Lower lobe of right lung (tissue), 2 donors: ENCODE measurements at places on chromosomes 16 and 17. TPM values are rescaled to one million over a fixed set of nuclear protein-coding genes. Genes with fewer than 3 reads are reported as not detected.

Gene KCNAB3
- 5.2 TPM for total RNA-seq

Gene TSPAN10
- total RNA-seq: 1.1 TPM

Gene DHRS7C
- not detected for total RNA-seq

Gene TEDC2
- total RNA-seq: 0.68 TPM

Gene ITGAD
- 0.62 TPM for total RNA-seq

Gene EPX
- total RNA-seq: not detected

DNA sequence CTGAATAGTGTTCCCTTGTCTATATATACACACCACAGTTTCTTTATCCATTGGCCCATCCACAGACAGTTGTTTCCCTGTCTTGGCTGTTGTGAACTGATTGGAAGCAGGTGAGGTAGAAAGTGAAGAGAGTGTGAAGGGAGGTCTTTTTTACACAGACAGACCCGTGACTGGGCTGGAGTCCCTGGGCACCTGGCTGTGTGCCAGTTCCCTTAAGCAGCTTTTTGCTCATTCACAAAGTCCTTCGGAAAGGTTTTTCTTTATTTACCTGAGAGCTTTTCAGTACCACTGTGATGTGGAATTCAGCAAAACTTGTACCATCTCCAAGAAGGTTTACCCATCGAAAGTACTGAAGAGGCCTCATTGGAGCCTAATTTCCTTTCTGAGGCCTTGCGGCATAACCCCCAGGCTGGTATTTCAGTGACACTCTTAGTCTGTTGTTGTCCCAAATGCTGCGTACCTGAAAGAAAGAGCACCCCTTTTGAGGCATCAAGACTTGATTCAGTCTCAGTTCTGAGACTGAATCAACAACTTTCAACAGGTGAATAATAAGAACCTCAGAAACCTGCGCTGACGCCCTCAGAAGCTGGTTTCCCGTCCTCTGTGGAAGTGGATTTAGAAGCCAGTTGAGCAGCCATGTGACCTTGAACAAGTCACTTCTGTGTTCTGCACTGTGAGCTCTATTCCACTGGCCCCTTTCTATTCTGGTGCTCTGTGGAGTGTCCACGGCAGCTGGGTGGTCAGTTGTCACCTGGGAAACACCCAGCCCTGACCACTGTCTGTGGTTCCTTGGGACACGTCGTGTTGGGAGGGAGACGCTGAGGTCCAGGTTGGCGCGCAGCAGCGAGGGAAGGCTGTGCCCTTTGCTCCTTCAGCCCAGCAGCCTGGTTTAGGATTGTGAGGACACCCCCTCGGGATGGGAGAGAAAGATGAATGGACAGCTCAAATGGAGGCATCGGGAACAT lies 53.9 kb upstream of the CRISPLD2 start:
- no peak for DNase-seq

DNA sequence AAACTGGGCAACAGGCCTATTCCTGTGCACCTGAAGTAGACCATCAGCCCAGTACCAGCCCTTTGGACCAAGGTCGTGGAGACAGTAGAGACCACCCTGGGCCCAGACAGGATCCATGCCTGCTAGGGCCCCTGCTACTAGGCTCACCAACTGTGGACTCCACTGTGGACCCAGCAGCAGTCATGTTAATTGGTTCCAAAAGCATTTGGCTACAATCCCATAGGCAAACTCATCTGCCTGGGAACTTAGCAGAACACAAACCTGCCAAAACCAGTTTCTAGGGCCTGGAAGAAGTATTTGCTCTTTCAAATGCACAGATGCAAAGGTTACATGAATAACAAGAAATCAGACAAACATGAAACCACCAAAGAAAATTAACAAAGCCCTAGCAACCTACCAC lies 53.1 kb downstream of the ACSM2A start:
- DNase-seq: no peak

- DNase-seq: peak; percentile 54
Observed at GRCh38 chr17:82830249-82830661, 9.6 kb downstream of the ZNF750 start.

DNA sequence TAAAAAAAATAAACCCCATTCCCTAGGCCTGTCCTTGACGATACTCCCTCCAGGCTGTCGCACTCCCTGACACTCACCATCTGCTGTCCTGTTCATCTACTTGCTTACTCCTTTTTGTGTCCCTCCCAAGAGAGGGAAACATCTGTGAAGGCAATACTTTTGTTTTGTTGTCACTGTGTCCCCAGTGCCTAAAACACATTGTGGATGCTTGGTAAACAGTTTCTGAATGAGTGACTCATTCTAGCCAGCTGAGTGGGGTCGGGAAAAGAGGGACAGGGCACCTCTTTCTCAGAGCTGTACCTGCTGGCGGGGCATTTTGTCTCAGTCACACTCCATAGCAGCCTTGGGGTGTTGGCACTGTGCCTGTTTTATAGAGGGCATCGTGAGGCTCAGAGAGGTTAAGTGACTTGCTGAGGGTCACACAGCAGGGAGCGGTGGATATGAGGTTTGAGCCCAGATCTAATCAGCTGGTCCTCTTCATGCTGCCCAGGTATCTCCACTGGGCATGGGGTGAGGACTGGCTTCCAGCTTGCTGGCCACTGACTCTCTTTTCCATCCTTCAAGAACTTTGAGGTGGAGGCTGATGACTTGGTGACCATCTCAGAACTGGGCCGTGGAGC lies 15.6 kb downstream of the MAP2K3 start:
- no peak for DNase-seq

DNA sequence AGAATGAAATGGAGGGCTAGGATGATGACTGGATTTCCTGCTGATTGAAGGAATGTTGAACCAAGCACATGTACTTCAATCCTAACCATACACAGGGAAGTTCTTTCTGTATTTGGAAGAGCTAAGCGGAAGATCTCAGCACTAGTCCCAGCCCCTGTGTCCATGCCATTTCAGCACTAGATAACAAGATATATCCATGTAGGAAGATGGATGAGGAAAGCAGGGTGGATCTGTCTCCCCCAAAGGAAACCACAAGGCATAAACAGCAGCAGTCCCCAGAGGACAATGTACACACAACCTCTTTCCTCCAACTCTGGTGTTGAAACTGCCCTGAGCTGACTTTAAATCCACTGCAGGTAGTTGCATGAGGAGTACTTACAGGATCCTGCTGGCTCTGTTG lies 75.1 kb downstream of the GRIN2A start:
- DNase-seq: no peak

DNA sequence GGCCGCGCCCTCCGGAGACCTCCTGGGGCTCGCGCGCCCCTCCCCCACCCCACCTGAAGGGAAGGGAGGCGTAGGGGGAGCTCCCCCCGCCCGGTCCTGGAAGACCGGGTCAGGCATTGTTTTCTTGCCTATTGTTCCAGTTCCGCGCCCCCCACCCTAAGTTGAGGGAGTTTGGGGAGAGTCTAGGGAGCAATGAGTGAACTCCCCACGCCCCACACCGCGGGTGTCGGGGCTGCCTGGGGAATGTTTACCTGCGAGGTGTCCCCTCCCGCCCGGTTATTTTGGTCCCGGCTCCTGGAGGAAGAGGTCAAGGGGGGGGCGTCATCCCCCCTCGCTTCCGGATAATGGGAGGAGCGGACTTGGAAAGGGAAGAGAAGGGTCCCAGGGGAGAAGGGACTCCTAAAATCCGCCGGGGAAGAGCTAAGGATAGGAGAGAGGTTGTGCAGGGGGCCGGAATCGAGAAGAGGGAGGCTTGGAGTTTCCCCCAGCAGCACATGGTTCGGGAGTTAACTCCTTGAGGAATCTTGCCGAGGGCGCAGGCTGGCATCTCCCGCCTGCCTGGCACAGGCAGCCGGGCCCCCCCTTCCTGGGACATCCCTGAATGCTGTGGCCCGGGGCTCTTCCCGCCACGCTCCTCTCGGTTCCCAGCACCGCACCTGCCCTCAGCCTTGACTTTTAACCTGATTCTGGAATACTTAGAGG lies 881 bp downstream of the MLLT6 start:
- DNase-seq: peak; percentile 68

GRCh38 chr16:84091460-84091859 lies 25.3 kb downstream of the MBTPS1 start:
- DNase-seq: no peak

DNA sequence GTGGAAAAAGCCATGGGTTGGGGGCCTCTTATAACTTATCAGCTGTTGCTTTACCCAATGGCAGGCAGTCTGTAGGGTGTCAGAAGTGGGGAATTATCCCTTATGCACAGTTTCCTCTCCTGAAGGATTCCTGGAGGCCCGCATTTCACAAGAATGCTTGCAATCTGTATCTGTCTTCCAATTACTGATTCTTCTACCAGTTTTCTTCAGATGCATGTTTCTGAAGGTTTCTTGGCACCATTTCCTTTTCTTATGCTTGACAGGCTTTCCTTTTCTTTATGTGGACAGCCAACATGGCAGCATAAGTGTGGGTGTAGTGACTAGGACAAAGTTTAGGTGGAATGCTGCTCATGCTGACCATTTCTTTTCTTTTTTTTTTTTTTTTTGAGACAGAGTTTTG lies 36.1 kb downstream of the MAP3K3 start:
- DNase-seq: no peak

DNA sequence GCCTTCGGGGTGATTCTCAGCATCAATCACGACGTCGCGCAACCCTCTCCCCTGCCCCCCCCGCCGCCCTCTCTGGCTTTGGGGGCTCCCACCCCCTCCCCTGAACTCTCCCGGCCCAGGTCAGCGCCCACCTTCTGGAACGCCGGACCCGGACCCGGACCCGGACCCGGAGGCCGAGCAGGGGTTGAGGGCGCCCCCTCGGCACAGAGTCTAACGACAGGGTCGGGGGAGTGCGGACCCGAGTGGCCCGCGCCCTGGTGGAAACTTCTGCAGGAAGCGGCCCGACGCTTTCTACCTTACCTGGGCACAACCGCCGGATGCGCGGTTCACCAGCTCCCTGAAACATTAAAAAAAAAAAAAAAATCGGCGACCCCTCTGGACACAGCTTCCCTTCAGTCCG lies 16.2 kb downstream of the SALL1 start:
- DNase-seq: no peak

- no peak for DNase-seq
Observed at GRCh38 chr16:22235839-22236745, 30.0 kb downstream of the EEF2K start.

DNA sequence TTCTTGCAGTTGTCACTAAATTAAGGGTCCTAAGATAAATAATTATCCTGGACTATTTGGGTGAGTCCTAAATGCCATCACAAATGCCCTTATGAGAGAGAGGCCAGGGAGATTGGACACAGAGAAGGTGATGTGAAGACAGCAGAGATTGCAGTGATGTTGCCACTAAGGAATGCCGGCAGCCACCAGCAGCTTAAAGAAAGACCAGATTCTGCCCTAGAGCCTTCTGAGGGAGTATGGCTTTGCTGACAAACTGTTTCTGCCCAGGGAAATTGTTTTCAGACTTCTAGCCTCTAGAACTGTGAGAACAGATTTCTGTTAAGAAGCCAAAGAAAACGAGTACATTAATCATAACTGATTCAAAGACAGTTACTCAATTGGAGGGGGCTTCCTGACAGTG lies 10.0 kb upstream of the ZNF23 start:
- no peak for DNase-seq

DNA sequence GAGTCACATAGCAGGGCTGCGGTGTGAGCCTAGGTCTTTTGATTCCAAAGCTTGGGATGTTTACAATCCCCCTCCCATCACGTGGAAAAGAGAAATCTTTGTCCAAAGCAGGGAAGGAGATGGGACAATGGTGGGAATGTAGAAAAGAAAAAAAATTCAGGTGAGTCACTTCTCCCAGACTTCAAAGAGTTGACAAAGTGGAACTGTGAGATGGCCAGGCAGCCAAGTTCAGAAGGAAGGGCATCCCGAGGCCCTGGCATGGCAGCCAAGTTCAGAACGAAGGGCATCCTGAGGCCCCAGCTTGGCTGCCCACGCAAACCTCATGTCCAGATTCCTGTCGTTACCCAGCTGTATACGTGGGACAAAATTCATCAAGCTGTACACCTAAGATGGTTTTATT lies 47.5 kb downstream of the FOXL1 start:
- DNase-seq: no peak

DNA sequence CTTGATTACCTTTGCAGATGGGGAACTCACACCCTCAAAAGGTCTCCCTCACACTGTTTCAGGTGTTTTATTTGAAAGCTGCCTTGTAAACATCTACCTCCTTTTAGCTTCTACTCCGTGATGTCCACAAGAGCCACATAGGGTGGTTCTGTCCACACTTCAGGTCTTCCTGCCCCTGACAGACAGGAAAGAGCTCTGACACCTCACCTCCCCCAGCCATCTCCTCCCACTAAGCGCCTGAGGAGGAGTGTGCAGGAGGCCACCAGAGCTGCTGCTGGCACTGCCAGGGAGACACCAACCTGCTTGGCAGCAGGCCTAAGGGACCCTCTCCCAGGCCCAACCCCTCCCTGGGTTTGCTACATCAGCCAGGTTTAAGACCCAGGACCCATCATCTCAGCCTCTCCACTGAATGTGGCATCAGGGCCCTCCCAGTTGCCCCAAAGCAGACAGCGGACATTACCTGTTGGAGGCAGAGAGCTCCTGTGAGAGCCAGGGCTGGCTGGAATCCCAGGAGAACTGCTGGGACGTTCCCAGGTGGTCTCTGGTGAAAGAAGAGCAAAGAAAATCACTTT lies 76.4 kb upstream of the RCVRN start:
- no peak for DNase-seq

DNA sequence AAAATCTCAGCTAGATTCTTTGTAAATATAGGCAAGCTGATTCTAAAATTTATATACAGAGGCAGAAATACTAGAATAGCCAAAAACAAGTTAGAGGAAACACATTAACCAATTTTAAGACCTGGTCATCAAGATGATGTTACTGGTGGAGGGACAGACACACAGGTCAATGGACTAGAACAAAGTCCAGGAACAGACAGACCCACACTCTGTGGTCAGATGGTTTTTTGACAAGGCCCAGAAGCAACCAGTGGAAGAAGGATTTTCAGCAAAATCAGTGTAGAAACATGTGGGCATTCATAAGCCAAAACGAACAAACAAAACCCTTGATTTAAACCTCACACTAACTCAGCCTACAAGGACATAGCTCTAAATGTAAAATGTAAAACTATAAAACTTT lies 99.7 kb upstream of the METRNL start:
- DNase-seq: no peak

GRCh38 chr16:47311738-47312505 lies 148.9 kb downstream of the ITFG1 start:
- DNase-seq: no peak

DNA sequence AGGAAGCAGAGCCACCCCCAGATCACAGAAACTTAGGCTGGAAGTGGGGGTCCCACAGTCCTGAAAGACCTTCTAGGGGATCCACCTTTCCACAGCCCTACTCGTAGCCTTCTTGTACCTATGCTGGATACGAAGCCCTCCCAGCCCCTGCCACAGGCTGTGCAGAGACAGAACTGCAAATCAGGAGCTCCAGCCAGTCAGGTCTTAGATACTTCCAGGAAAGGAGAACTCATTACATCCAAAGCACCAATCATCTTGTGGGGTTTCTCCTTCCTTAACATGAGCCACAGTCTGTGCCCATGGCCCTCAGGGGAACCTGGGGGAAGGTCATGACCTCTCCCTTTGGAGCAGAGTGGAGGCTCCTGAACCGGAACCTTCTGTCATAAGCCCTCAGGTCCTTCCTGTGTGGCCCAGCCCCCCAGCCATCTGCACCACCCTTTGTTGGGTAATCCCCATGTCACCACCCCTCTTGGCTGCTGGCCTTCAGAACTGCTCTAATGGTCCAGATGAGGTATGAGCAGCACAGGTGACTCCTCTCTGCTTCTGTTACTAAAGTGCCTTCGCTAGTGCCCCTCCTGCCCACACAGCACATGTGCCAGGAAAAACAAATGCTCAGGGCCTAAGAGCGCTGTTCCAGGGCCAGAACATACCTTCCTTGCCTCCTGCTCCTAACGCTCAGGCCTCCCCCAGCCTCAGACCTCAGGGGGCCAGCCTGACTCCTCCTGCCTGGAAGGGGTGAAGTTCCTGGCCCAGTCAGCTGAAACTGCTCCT lies 14.6 kb downstream of the SRCIN1 start:
- peak; percentile 72 for DNase-seq
